ENCODE measurements at places on chromosomes 2 and 18.
A peak's percentile ranks its signal among the peaks of the same experiment; 100 is the strongest.

- DNase-seq = no peak
These were observed 145.4 kb upstream of the PGAP1 start for GRCh38 chr2:197071790-197072436.

GRCh38 chr2:232772531-232772930, 3.8 kb downstream of the KCNJ13 start:
- no peak for DNase-seq

DNA sequence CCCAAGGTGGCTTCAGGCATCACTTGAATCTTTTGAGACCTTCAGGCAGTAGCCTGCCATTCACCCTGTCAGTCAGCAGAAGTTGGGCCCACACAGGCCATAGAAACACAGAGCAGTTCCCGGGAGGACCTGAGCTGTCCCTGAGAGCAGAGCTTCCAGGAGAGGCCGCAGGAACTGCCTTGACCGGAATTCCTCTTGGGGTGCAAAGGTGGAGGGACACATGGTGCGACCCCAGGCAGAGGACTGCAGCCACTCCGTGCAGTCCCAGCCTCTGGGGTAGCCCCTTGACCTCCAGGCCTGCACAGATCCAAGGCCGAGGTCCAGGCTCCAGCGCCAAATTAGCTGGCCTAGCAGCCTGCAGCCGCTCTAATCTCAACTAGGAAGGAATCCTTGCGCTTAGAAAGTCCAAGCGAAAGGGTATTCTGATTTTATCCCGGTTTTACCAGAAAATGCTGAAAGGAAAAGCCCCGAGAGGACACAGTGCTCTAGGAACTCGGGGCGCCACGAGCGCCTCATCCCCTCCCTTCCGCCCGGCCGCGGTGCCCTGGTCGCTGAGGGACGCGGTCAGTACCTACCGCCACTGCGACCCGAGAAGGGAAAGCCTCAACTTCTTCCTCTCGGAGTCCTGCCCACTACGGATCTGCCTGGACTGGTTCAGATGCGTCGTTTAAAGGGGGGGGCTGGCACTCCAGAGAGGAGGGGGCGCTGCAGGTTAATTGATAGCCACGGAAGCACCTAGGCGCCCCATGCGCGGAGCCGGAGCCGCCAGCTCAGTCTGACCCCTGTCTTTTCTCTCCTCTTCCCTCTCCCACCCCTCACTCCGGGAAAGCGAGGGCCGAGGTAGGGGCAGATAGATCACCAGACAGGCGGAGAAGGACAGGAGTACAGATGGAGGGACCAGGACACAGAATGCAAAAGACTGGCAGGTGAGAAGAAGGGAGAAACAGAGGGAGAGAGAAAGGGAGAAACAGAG, 5.4 kb downstream of the SIX2 start:
- no peak for DNase-seq

DNA sequence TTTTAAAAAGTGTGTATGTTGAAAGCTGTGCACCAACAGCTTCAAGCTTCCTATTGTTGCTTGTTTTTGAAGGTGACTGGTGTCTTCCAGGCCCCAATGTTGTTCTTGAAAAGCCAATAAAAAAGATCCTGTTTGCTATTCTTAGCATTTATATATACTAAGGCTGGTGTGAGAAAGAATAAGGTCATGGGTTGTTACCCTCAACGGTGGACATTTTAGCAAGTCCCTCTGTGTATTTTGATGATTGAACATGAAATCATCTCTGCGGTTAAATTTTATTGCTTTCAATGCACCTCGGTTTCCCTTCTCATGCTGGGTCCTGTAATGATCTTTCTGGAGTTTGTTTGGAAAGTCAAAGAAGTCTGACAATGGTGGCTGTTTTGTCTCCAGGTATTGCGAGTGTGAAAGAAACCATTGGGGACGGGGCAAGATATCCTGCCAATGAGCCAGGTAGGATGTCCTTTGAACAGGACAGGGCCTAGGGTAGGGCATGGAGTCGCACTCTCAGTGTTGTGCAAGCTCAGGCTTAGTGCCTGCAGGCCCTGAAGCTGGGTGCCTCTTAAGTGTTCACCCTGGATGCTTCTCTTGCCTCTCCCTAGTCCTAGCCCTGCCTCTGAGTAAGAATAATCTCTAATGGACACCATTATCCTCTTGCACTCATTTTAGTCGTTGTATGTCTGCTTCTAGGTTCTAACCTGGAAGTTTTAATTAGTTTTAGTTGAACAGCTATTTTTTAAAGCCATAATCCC, 16.0 kb upstream of the KLF7 start:
- DNase-seq = no peak

DNA sequence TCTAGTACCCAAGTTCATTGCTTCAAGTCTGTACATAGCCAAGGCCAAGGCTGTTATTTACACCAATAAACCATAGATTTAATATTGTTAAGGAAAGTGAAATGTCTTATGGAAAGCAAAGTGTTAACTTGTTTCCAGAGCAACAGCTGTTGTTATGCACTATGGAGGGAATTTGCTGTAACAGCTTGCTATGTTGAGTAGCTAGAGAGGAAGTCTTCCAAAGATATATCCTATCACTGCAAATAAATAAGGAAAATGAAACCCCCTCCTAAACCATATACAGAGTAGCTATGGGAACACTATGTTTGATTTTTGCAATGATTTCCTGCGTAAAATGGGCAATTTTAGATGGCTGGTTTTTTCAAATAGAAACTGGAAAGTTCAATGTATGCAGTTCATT, 21.1 kb downstream of the TMEM182 start:
- no peak for DNase-seq

DNA sequence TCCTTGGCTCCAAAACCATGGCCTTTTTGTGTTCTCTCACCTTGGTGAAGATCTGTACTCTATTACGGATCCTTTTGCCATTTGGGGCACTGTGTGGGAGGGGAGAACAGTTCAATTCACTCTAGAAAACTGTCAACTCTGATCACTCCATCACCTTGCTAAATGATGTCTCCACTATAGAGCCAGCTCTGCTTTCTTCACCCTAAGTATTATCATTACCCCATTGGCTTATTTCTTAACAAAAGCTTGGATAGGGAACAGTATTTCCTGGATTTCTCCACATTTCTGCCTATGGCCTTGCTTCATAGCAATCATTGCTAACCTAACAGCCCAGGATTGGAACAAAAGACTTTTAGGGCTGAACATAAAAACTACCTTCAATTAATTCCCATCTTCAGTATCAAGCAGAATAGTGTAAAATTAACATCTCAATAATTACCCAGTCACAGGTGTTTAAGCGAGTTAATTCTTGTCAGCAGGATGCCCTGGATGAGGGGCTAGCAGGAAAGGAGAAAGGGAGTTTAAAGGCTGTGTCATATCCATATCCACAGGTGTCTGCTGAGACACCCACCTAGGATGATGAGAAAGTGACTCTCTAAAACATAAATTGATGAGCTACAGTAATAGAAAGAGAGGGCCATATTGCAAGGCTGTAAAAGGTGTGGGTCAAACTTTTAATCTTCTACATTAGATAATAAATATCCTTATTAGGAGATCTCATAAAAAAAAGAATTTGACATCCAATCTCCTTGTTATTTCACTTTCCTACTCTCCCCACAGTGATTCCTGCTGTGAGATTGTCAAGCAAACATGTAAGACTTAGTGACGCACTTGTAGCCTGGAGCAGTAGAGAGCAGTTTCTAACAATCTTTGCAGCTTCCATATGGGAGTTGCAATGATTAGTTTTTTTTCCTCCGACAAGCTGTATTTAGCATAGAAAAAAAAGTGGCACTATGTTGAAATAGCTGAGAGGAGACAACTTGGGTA, 589.5 kb upstream of the NXPH2 start:
- DNase-seq = no peak

GRCh38 chr2:870426-870825, 80.2 kb upstream of the SNTG2 start:
- DNase-seq = no peak

DNA sequence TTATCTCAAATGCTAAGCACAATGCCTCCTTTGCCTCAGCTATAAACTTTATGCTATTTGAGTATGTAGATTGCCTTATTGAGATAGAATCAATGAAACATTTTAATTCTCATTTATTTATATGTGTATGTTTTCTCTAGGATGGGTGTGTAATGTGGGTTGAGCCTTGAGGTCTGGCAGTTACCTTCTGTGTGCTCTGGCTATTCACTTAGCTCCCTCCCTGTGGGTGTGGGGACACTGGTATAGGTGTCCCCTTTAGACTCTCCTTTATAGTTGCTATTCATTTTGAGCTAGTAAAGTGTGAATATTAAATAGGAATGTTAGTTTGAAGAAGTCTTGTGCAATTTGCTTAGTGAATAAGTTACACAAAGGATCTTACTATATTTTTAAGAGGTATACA, 1.8 kb downstream of the SLC9A4 start:
- DNase-seq = no peak

- DNase-seq = no peak
These were observed 522.6 kb downstream of the TDRD15 start for GRCh38 chr2:21646345-21646744.

- no peak for DNase-seq
These were observed 272.9 kb upstream of the EPHA4 start for GRCh38 chr2:221845021-221845365.

- no peak for DNase-seq
These were observed 80.8 kb downstream of the KIF5C start for GRCh38 chr2:148955798-148956197.

- no peak for DNase-seq
These were observed 17.5 kb upstream of the DOK6 start for GRCh38 chr18:69383186-69383585.

DNA sequence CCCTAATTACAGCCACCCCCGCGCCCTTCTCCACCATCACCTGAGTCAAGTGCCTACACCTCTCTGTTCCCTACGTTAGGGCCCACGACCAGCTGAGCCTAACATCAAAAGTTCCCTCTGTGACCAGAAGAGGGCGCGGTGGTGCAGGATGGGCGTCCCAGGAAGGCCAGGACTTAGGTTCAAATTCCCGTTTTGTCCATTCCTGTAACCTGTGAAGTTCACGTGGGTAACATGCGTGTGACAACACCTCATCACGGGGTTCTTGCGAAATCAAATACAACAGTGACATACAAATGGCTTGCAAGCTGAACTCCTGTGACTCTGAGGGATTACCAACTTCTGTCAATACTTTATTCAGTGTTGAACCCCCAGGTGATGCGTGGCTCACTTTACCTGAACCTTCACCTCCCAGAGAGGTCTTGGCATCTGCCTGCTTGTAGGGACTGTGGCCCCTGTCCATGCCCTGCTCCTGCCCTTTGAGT, 207.9 kb downstream of the ARL4C start:
- no peak for DNase-seq

DNA sequence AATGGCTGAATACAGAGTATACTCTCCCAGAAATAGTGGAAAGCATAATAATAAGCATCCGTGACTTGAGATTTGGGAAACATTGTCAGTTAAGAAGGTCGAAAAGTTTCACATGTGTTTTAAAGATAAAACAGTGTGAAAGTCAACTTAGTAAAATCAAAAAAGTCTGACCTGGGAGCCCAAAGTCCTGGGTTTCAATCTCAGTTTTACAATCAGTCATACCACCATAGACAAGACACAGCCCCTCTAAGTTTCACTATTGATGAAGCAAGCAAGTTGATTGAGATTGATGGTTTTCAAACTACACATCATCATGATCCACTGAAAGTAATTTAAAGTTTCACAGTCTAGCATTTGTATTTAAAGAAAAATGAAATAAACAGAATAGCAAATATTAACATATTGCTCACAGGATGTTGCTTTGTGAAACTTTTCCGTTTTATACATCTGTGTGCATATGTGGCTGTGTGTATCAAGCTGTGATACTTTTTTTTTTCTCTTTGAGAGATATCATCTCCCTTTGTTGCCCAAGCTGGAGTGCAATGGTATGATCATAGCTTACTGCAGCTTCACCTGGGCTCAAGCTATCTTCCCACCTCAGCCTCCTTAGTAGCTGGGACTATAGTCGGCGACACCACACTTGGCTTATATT, 71.1 kb downstream of the PIK3C3 start:
- no peak for DNase-seq

GRCh38 chr18:74248595-74248994, 43.2 kb downstream of the CYB5A start:
- no peak for DNase-seq

DNA sequence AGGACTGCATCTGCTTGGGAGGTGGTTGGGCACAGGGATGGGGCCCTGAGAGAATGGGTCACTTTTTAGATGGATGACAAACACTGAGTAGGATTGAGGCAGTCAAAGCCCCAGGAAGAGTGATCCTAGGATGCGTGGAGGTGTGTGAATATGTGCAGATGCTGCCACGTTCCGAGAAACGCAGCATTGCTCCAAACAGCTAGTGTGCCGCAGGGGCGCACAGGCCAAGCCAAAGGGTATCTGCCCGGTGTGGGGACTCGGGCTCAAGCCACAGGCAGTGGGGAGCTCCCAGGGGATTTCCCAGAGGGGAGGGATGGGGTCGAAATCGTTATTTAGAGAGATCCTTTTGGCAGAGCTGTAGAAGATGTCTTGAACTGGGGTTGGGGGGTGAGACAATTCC, 274.1 kb downstream of the ALPK2 start:
- no peak for DNase-seq

DNA sequence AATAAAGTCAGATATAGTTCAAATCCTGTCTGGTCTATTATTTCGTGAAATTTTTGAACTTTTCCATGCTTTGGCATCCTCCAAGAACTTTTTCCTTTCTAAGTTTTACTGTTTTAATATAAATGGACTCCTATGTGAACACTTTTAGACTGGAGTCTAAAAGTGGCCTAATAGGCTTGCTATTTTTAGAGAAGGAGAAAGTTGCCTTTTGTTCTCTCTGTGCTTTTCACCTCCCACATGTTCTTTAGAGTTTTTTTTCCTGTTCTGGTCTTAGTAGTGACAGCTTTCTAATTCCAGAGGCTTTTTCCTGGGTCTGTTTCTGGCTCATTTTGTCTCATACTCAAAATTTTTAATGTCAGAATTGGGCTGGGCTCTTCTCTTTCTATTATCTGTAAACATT, 72.2 kb downstream of the ADAM23 start:
- DNase-seq = no peak

GRCh38 chr2:99451280-99451679, 38.5 kb downstream of the REV1 start:
- DNase-seq = no peak

GRCh38 chr2:101900375-101900774, 91.4 kb upstream of the IL1R2 start:
- no peak for DNase-seq

GRCh38 chr18:59743566-59743965, 46.3 kb upstream of the CCBE1 start:
- DNase-seq = no peak

DNA sequence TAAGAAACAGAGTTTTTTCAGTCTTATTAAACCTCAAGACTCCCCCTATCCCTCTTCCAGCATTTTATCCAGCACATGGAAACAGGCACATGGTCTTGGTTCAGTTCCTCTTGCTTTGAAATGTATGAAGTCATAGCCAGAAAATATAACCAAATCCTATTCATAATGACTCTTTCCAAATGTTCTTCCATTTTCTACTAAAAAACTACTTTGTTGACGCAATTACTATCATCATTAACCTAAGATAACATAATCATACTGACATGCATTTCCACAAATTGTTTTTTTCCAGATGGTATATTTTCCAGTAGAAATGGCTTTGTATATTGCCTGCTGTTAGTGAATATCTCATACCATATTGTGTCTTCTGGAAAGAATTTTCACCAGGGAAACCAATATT, 261.3 kb downstream of the PID1 start:
- no peak for DNase-seq

GRCh38 chr2:120589771-120590608, 145.7 kb upstream of the GLI2 start:
- DNase-seq = peak; percentile 88

Data from skeletal muscle cell (primary cell).